ENCODE measurements at places on chromosomes 16 and 17.
A peak's percentile ranks its signal among the peaks of the same experiment; 100 is the strongest.

GRCh38 chr16:84009282-84009681 lies 33.3 kb downstream of the SLC38A8 start:
- DNase-seq, result no peak

DNA sequence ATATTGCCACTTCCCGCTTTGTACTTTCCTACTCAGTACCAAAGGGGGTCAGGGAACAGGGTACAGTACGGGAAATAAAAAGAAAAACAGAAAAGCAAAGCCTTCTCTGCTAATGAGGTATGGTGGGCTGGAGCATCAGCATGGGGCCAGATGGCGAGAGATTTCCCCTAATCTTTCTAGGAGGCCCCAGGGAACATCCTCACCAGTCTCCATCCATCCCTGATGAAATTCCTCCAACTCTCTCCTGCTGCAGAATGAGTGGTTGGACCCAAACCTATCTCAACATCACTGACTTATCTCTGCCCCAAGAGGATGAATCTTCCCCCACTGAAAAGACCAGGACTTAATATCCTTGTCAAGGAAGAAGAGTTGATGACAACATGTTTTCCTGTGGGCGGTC lies 185.6 kb downstream of the C16orf78 start:
- DNase-seq, result no peak

DNA sequence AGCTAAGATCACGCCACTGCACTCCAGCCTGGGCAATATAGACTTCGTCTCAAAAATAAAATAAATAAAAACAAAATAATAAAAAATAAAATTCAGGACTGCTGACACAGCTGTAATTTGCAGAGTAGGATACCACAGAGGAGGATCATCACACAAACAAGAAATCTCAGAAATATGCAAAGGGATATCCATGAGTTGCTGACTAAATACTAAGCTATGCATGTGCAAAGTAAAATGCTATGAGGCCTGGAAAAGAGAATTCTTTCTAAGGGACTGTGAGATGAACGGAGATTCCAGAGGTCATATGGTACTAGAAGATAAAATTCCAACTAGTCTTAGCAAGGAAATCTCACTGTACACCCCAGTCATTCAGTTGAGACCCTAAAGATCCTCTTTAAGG lies 74.8 kb downstream of the SLC39A11 start:
- DNase-seq, result no peak

DNA sequence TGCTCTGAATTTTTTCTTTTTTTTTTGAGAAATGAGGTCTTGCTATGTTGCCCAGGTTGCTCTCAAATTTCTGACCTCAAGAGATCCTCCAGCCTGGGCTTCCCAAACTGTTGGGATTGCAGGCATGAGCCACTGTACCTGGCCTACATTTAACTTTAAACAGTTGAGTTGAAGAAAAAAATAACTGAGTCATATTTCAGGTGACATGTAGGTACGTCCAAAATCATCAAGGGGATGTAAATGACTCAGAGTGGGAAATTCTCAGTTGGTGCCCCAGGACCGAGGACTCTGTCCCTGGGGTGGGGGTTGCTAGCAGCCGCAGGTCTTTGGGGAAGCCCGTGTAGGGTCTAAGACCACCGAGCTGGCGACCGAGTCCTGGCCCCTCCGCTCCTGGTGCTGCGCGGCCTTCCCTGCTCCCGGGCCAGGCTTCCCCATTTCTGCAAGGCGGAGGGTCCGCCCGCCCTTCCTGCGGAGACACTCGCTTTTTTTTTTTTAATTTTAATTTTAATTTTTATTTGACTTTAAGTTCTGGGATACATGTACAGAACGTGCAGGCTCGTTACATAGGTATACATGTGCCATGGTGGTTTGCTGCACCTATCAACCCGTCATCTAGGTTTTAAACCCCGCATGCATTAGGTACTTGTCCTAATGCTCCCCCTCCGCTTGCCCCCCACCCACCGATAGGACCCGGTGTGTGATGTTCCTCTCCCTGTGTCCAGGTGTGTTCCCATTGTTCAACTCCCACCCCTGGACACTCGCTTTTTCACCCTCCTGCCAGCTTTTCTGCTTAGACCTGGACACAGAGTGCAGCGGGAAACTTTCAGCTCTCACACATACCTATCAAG lies 12.7 kb upstream of the N4BP1 start:
- DNase-seq, result no peak

- DNase-seq, result no peak
Observed at GRCh38 chr17:59456428-59456827, 109.0 kb upstream of the DHX40 start.

- no peak for DNase-seq
Observed at GRCh38 chr16:46996391-46996790, 22.9 kb upstream of the DNAJA2 start.

GRCh38 chr17:46152423-46152822 lies 40.8 kb downstream of the KANSL1 start:
- DNase-seq, result no peak

GRCh38 chr17:72432881-72433280 lies 312.1 kb downstream of the SOX9 start:
- no peak for DNase-seq

GRCh38 chr17:16314859-16315258 lies 38.4 kb downstream of the CENPV start:
- no peak for DNase-seq

DNA sequence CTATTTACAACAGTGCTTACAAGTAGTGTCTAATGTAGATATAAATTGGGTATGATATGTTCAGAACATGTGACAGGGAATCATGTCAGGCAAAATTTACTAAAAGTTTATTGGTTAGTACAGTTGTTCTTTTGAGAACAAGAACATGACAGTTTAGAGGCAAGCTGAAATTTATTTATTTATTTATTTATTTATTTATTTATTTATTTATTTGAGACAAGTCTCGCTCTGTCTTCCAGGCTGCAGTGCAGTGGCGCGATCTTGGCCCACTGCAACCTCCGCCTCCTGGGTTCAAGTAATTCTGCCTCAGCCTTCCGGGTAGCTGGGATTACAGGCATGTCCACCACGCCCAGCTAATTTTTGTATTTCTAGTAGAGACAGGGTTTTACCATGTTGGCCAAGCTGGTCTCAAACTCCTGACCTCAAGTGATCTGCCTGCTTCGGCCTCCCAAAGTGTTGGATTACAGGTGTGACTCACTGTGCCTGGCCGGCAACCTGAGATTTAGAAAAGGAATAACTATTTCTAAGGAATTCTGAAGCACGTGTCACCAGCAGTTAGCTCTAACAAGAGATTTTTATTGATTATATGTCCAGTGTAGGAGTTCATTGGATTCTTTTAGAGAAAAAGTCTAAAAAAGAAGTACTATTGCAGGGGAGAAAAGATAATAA lies 24.9 kb downstream of the MRTFB start:
- DNase-seq, result no peak

- no peak for DNase-seq
Observed at GRCh38 chr16:11610121-11610505, 23.4 kb upstream of the LITAF start.

GRCh38 chr17:21193031-21193430 lies 20.9 kb downstream of the TMEM11 start:
- DNase-seq, result no peak

DNA sequence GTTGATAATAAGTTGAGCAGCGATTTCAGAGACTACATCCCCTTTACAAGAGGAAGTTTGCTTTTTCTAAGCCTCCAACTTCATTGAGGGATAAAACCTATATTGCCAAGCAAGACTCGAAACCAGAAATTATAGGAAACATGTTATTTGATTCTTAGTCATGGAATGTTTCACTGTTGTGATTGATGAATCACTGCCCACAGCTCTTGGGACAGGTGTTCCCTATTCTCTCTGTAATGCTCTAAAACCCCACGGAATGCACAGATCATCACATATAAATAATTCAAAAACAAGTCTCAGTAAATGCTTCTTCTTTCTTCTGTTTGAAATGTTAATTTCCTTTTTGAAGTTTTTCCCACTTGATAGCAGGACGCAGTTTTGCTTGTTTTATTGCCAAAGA lies 809.5 kb upstream of the GOT2 start:
- DNase-seq, result no peak

DNA sequence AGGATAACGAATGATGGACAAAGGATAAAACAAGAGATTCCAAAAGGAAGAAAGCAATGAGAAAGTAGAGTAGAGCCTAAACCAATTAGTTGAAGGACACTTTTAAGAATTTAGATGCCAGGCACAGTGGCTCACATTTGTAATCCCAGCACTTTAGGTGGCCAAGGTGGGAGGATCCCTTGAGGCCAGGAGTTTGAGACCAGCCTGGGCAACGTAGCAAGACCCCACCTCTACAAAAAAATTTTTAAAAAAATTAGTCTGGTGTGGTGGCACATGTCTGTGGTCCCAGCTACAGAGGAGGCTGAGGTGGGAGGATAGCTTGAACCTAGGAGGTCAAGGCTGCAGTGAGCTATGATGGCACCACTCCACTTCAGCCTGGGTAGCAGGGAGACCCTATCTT lies 20.0 kb downstream of the ABCA10 start:
- no peak for DNase-seq

- no peak for DNase-seq
Observed at GRCh38 chr16:3938471-3938842, 57.9 kb upstream of the CREBBP start.

GRCh38 chr17:41144846-41145245 lies 4.5 kb upstream of the KRTAP4-6 start:
- no peak for DNase-seq

- DNase-seq, result no peak
Observed at GRCh38 chr16:46932802-46933201, 40.7 kb downstream of the DNAJA2 start.

DNA sequence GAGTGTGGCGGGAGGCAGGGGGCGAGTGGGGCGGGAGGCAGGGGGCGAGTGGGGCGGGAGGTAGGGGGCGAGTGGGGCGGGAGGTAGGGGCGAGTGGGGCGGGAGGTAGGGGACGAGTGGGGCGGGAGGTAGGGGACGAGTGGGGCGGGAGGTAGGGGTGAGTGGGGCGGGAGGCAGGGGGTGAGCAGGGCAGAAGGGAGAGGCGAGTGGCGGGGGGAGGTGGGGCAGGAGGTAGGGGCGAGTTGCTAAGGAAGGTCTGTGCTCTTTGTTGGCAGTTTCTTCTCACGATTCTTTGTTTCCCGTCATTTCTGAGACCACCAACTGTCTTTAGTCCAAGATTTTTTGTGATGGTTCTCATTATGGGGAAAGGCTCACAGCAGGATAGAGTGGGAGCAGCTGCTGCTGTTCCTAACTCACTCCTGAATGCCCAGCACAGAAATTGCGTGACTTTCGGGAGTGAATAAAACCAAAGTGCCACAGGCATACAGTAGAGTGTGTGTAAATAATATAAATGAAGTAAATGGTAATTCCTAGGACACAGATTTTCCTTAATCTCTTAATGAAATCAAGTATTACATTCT lies 44.7 kb downstream of the COG7 start:
- DNase-seq, result no peak

- no peak for DNase-seq
Observed at GRCh38 chr17:82007495-82008257, 15.0 kb downstream of the CENPX start.

- no peak for DNase-seq
Observed at GRCh38 chr16:2460391-2460713, 443 bp downstream of the TEDC2 start.

- DNase-seq, result no peak
Observed at GRCh38 chr17:69335058-69335457, 8.1 kb upstream of the ABCA5 start.

DNA sequence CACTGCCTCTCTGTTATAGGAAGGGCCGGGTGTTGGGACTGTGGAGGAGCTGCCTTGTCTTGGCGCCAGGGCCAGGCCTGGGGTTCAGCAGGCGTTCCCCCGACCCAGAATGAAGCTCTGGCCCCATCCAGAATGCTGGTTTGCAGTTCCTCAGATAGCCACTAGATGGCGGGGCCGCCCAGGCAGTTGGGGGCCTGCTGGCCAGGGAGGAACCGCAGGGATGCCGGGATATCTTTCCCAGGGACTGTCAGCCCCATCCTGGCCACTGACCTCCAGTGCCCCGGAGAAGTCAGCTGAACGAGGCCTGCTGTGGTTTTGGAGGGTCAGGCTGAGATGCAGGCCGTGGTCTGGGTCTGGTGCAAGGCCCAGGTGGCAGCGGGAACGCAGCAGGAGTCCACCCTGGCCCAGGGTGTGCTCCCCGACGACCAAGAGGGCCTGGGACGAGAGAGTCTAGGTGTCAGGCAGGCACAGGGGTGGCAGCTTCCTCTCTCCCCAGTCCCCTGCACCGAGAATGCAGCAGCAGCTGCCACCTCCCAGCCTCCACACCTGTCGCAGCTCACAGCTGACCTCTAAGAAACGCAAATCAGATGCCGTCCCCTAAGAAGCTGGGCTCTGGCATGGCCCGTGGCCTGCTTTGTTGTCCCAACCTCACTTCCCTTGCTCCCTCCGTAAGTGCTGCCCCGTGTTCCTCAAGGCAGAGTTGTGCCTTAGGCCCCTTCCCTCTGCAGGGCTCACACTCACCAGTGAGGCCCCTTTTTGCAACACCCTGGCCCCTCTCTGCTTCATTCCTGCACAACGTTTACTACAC lies 51.2 kb downstream of the RMI2 start:
- DNase-seq, result peak; percentile 97

- peak; percentile 31 for DNase-seq
Observed at GRCh38 chr17:63946440-63947363, 14.6 kb upstream of the CD79B start.

DNA sequence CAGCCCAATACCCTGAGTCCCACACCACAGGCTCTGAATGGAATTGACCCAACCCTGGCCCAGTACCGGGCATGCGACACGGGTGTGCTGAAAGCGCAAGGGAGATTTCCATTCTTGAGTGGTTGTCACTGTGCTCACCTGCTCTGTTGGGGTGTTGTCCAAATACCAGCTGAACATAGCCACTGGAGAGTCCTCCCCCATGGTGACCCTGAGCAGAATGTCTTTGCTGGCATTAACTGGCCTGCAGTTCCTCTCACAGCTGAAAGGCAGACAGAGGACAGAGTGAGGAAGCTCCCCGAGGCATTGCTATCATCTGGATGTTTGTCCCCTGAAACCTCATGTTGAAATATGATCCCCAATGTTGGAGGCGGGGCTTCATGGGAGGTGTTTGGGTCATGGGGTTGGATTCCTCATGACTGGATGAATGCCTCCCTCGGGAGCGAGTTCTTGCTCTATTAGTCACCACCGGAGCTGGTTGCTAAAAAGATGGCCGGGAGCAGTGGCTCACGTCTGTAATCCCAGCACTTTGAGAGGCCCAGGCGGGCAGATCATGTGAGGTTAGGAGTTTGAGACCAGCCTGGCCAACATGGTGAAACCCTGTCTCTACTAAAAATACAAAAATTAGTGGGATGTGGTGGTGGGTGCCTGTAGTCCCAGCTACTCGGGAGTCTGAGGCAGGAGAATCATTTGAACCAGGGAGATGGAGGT lies 57.3 kb upstream of the BCO1 start:
- no peak for DNase-seq

GRCh38 chr17:5286846-5287245 lies 4.8 kb downstream of the RABEP1 start:
- no peak for DNase-seq

DNA sequence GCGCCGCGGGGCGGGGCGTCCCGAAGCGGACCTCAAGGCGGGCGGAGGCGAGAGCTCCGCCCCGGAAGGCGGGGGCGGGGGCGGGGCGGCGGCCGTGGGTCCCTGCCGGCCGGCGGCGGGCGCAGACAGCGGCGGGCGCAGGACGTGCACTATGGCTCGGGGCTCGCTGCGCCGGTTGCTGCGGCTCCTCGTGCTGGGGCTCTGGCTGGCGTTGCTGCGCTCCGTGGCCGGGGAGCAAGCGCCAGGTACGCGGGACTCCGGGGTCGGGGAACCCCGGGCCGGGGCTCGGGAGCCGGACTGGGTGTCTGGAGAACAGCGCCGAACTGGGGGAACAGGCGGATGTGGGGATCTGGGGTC lies at the start of gene TNFRSF12A:
Gene TNFRSF12A (plus strand): TSS at position 122 of the 357 bp plus-strand sequence. CDS start 30 bp downstream, at position 152.
- no peak for DNase-seq

All from posterior cingulate gyrus (tissue), 11 donors.